ENCODE measurements at places on chromosomes 12 and 14. TPM values are rescaled to one million over a fixed set of nuclear protein-coding genes. Genes with fewer than 3 reads are reported as not detected.

DNA sequence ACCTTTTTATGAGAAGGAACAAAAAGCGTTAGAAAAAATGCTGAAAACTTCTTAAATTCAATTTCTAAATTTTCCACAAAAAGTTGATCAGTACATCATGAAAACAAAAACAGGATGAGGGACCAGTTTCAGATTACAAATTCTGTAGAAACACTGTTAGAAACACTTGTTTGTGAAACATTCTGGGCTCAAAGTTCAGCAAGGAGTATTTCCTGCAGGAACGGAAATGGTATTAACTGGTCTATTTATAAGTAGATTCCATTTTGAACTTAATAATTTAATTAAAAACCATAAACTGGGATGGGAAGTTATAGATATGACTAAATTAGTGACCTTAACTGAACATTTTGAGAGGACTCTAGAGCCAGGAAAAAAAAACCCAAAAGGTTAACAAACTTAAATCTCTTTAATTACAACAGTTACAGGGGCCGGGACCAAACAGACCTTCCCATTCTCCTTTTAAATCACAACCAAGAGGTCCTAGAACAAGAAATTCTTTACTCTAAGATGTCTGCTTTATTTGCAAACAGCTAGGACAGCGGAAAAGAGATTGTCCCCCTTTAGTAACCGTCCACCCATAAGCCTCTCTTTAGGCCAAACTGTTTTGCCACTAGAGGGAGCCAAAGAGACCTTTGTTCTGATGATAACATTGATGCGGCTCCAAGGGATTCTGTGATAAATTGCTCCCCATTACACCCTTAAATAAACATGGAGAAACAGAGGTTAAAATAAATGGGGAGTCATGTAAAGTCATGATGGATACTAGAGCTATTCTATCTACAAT, 69.0 kb upstream of the RERGL start:
- DNase-seq: no peak
- no peak overlapping the region for H3K27ac ChIP-seq
- H3K4me1 ChIP-seq: no peaks in the 10 kb centered on the region
- no peaks in the 10 kb centered on the region for H3K36me3 ChIP-seq
- no peaks in the 10 kb centered on the region for H3K27me3 ChIP-seq
- H3K4me3 ChIP-seq: no peak overlapping the region

DNA sequence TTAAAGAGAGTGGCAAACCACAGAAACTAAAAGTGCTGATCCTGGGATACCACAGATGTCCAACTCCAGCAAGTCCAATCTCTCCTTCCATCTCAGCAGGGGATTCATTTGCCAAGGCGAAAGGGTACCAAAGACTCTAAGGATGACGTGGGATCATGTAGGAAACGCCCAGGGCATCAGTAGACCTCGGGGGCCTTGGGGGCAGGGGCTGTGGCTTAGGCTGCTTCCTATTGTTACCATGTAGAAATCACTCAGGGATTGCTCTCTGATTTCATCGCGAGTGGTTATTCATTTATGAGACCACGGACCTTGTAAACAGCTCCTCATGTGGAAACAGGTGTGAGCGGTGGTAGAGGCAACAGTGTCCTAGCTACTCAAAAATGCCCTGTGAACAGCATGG, 149.3 kb upstream of the FKBP4 start:
- peak; percentile 15 for DNase-seq
- no peaks in the 10 kb centered on the region for H3K27me3 ChIP-seq
- no peak overlapping the region for H3K4me3 ChIP-seq
- H3K27ac ChIP-seq: no peak overlapping the region
- H3K36me3 ChIP-seq: no peaks in the 10 kb centered on the region
- H3K4me1 ChIP-seq: no peaks in the 10 kb centered on the region

- no peaks in the 10 kb centered on the region for H3K27me3 ChIP-seq
- no peak overlapping the region for H3K27ac ChIP-seq
- H3K36me3 ChIP-seq: no peaks in the 10 kb centered on the region
- DNase-seq: no peak
- no peaks in the 10 kb centered on the region for H3K4me1 ChIP-seq
- H3K4me3 ChIP-seq: no peak overlapping the region
Observed at GRCh38 chr14:57362361-57362760, 28.0 kb upstream of the NAA30 start.

GRCh38 chr14:96239711-96240141, 16.3 kb upstream of the BDKRB1 start:
- H3K27ac ChIP-seq: no peak overlapping the region
- no peaks in the 10 kb centered on the region for H3K4me1 ChIP-seq
- H3K36me3 ChIP-seq: no peaks in the 10 kb centered on the region
- H3K27me3 ChIP-seq: no peaks in the 10 kb centered on the region
- no peak for DNase-seq

The VDR gene
- total RNA-seq: 16.1 TPM

All from breast epithelium (tissue), 4 donors.